Stimulated activated CD8-positive, alpha-beta memory T cell treated with anti-CD3 and anti-CD28 coated beads, Interleukin-7, amount 100 ng/mL, for 1 hour (primary cell): ENCODE measurements at places on chromosomes 2 and 18.

GRCh38 chr2:101969723-101970122 lies 22.0 kb upstream of the IL1R2 start:
- no peak for DNase-seq

DNA sequence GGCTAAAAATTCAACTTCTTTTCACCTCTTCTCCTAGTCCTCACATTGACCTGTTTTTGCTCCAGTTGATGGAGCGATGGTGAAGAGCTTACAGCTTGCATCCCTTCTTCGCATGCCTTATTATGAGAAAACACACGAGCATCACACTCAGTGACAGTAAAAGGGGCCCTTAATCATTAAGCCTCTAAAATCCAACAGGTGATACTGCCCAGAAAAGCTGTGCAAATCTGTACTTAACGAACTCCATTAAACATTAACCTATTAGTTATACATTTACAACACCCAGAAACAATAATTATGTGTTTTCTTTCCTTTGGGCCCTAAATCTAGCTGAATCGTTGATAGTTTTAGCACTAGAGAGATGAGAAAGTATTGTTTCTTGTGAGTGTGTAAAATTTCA lies 54.8 kb downstream of the LAMA1 start:
- DNase-seq: no peak

- no peak for DNase-seq
Observed at GRCh38 chr2:177143444-177143843, 69.2 kb upstream of the HNRNPA3 start.

GRCh38 chr2:178513876-178514275 lies 33.6 kb downstream of the PLEKHA3 start:
- DNase-seq: no peak

DNA sequence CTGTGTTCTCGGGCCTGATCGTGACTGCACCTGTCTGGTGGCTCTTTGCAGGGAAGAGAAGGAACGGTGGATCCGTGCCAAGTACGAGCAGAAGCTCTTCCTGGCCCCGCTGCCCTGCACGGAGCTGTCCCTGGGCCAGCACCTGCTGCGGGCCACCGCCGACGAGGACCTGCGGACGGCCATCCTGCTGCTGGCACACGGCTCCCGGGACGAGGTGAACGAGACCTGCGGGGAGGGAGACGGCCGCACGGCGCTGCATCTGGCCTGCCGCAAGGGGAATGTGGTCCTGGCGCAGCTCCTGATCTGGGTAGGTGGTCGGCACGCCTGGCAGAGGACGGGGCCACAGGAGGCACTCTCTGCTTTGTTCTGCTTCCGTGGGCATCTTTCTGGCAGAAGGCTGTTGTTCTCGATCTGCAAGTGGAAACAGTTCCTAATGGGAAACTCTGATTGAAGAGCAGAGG lies 48.0 kb downstream of the GBX2 start:
- DNase-seq: no peak

- no peak for DNase-seq
Observed at GRCh38 chr2:179882851-179883806, 21.7 kb upstream of the ZNF385B start.

DNA sequence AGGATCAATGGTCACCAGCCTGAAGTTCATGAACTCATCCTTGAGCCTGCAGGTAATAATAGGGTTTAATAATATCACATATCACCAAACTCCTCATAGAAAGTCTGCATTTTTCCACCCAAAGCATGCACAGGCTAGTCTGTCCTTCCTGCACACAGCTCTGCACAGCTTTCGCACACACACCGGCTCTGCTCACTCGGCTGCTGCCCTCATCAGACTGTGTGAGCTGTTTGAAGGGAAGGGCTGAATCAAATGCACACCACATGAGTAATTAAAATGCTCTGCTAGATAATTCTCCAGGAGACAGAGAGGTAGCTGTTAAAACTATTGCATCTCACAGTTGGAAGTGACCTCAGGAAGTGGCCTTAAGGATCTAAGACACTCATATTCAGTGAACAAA lies 108.4 kb upstream of the YPEL5 start:
- DNase-seq: no peak

DNA sequence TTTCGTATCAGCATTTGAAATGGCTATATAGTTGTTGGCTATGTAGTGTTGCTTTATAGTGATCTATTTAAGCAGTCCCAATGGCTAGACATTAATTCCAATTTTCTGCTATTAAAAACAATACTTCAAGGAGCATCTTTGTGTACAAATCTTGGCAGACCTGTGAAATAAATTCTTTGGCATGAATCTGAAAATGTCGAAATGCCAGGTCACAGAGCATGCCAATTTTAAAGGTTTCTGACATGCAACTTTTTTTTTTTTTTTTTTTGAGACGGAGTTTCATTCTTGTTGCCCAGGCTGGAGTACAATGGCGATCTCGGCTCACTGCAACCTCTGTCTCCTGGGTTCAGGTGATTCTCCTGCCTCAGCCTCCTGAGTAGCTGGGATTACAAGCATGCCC lies 26.8 kb upstream of the CABLES1 start:
- DNase-seq: no peak

GRCh38 chr2:72806280-72806945 lies 19.4 kb downstream of the EXOC6B start:
- no peak for DNase-seq

DNA sequence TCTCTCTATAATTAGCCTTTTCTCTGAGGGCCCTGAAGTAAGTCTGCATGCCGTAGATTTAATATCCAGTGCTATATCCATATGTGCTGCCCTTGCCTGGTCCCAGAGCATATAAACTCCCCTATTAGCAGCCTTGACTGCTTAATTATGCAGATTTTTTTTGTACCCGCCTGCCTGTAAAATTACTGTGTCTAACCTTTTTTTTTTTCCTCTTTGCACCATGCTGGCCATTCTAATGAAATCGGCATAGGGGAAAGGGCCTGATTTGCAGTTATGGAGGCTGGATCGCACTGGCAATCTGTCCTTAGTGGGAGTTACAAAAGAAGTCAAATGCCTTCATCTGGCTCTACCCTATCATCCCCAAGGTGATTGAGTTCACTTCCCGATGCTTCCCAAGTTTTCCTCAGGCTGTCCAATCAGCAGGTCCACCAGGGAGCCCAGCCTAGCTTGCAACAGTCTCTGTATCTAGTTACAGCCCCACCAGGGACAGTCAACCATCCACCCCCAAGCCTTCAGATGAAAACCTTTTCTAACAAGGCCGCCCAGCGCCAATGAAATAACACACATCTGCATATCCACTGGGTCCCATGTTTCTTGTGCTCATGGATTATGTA lies 239.0 kb downstream of the ZNF521 start:
- no peak for DNase-seq

DNA sequence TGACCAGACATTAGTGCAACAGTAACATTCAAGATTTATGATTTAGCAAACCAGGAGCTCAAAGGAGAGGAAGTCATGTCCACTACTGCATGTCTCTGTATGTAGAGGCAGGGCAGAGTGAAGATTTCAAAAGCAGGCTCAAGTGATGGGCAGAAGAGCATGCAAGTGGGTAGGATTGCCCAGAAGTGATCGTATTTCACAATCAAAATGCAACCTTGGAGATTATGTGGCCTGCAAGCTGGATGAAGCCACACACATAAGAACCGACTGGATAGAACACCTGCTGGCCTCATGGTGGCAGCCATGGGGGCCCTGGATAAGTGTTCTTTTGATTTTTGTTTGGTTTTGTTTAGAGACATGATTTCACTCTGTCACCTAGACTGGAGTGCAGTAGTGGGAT lies 286.8 kb upstream of the RAB12 start:
- no peak for DNase-seq

DNA sequence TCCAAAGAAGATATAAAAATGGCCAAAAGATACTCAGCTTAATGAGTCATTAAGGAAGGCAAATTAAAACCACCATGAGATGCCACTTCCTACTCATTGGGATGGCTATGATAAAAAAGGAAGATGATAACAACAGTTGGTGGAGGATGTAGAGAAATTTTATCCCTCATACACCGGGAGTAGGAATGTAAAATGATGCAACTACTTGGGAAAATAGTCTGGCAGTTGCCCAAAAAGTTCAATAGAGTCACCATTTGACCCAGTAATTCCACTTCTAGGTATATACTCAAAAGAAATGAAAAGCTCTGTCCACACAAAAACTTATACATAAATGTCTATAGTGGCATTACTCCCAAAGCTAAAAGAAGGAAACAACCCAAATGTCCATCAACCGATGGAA lies 10.1 kb upstream of the SULT1C2 start:
- DNase-seq: no peak

GRCh38 chr2:126858013-126858412 lies 40.7 kb upstream of the TEX51 start:
- DNase-seq: no peak

DNA sequence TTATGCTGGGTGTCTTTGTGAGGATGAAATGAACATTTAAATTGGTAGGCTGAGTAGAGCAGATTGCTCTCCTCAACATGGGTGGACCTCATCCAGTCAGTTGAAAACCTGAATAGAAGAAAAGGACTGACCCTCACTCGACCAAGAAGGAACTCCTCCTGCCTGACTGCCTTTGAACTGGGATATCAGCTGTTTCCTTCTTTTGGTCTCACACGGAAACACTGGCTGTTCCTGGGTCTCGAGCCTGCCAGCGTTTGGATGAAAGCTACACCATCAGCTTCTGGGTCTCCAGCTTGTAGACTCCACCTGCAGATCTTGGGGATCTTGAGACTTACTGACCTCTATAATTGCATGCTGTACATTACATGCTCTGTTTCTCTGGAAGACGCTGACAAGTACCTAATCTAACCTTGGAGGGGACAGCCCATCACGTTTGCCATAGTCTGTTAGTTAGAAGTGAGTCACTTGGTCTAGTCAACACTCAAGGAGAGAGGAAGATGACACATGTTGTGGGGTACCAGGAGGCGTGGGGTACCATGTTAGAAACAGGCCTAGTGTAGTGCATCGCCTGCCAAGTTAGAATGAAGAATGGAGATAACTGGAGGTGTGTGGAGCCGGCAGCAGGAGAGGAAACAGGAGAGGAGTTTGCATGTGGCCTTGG lies 267.0 kb downstream of the MREG start:
- DNase-seq: no peak

DNA sequence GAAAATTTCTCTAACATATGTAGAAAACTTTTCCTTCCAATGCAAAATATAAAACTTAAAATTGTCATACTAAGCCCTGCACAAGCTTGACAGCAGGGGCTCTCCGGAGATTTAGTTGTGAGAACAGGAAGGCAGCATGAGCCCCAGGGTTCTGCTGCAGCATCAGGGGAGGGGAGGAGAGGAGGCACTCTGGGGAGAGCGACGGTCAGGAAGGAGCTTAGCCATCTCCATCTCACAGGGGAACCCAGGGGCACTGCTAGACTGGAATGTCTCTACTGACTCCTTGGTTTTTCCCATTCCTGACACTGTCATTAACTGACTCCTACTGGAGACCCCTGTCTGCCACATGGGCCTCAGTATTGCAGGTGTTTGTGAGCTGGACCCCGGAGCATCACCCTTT lies 123.6 kb downstream of the GPR39 start:
- DNase-seq: no peak

DNA sequence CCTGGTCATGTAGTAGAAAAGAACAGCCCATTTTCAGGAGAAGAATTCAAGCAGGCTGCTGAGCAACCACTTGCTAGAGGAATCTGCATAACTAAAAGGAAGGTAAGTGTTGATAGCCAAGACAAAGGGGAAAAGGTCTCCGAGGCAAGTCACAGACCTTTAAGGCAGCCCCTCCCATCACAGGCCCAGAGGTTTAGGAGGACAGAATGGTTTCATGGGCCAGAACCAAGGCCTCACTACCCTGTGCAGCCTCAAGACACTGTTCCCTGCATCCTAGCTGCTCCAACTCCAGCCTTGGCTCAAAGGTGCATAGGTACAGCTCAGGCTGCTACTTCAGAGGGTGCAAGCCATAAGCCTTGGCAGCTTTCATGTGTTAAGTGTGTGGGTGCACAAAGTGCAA lies 238.6 kb upstream of the CYP26B1 start:
- no peak for DNase-seq

GRCh38 chr18:47184419-47185050 lies 8.4 kb upstream of the IER3IP1 start:
- DNase-seq: no peak

- no peak for DNase-seq
Observed at GRCh38 chr2:239561446-239562001, 160.7 kb upstream of the HDAC4 start.

DNA sequence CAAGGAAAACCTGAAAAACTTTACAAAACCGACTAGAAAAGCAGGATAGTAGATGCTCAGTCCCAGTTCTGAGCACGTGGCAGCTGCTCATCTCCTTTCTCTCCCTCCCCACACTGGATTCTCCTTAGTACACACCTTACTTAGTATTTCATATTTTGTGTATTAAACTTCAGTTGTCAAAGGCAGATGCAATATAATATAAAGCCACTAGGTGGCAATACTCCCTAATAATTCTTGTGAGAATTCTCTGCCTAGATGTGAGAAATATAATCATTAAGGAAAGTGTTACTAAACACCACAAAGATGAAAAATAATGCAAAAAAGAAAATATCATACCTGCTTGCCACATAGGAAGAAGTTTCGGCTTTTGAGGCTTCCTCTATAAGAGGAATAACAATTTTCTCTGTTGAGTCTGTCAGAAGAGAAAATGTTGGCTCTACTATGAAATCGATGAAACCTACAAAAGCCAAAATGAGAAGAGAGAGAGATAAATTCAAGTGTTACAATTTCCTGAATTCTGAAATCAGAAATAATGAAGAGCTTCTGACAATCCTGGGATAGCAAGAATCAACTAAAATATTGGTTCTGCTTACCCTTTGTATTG lies 200.6 kb downstream of the PPP1R1C start:
- no peak for DNase-seq

- DNase-seq: no peak
Observed at GRCh38 chr2:33342705-33343104, 133.7 kb upstream of the RASGRP3 start.

GRCh38 chr2:84905181-84906107 lies at the start of gene TMSB10:
TSS of gene TMSB10 (plus strand) at chr2:84905656.
- DNase-seq: peak; percentile 83

DNA sequence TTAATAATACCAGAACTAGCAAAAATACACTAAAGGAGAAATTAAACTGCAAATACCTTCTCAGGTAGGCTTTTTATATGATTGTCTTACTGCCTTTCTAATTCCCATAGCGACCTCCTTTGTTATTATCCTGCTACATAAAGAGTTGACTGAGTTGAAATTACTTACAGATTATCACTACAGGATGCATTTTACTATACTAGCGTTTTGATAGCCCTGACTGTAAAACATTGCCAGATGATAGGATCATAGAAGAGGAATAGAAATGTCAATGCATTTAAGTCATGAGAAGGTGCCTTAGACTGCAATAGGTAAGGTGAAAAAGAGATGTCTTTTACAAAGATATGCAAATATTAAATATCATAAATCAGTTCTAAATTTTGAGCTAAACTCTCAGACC lies 639.7 kb downstream of the NRXN1 start:
- no peak for DNase-seq

DNA sequence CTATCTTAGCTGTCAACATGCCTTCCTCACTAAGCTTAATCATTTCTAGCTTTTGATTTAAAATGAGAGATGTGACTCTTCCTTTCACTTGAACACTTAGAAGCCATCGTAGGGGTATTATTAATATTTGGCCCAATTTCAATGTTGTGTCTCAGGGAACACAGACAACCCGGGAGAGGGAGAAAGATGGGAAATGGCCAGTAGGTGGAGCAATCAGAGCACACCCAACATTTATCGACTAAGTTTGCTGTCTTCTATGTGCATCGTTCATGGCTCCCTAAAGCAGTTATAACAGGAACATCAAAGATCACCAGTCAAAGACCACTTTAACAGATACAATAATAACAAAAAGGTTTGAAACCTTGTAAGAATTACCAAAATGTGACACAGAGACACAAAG lies 110.2 kb downstream of the OLA1 start:
- DNase-seq: no peak

GRCh38 chr2:66794070-66794469 lies 359.1 kb downstream of the MEIS1 start:
- DNase-seq: no peak
